GM12891 (cell line): ENCODE measurements at places on chromosomes 12 and 14.

GRCh38 chr12:131513606-131514005, 197.3 kb upstream of the SFSWAP start:
- DNase-seq, result no peak

DNA sequence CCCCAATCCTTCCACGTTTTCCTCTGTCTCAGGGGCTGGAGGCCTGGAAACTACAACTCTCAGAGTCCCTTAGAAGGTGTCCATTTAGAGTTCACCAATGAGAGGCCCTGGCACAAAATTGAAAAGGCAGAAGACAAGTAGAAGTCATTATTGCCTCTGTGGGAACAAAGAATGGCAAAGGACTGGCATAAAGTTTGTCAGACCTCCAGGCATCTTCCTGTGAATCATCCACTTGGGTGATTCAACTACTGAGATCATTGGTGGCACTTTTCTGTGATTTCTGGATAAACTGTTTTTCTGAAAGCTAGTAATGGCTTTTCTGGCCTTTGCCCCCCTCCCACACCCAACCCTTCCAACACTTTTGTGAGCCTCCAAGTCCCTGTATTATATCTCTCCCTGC, 42.6 kb upstream of the C12orf42 start:
- DNase-seq, result no peak

DNA sequence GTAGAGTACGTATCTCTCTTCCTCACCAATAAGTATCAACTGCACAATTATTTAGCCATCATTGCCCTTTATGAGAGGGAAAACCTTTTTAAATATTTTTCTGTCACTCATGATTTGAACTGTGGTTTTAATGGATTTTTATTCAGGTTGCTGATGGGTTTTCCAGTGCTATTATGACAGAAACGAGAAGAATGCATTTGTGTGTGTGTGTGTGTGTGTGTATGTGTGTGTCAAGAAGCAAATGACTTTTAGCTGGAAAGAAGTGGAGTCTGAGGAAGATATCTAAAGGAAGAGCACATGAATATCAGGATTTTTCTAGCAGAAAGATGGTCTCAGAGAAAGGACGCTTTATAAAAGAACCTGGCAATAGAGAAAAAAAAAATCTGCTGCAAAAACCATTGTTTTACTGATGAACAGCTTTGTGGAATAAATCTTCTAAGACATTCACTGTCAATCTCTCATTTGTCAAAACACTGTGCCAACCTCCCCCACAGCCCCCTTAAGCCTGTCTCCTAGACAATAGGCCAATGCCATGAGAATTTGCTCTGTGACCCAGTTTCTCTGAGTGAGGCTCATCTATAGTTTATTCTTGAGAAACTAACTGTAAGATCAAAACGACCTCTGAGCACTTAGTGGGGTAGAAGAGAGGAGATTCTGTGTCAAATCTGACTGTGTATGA, 417.7 kb downstream of the FLRT2 start:
- no peak for DNase-seq

DNA sequence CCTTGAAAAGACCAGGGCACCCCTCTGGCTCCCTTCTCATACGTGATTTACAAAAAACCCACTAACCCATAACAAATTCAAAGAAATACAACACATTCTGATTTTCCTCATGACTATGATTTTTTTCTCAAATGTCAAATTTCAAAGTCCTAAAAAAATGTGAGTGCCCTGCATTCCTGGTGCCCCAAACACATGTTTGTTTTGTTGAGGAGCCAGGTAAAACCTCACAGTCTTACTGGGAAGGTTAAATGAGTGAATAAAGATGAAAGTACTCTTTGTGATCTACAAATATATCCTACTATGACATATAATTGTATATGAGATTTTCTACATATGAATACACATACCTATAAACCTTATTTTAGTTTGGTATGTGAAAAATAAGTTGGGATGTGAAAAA, 30.7 kb downstream of the TPH2 start:
- no peak for DNase-seq

- DNase-seq, result no peak
These were observed 13.9 kb downstream of the TGFB3 start for GRCh38 chr14:75967866-75968265.

DNA sequence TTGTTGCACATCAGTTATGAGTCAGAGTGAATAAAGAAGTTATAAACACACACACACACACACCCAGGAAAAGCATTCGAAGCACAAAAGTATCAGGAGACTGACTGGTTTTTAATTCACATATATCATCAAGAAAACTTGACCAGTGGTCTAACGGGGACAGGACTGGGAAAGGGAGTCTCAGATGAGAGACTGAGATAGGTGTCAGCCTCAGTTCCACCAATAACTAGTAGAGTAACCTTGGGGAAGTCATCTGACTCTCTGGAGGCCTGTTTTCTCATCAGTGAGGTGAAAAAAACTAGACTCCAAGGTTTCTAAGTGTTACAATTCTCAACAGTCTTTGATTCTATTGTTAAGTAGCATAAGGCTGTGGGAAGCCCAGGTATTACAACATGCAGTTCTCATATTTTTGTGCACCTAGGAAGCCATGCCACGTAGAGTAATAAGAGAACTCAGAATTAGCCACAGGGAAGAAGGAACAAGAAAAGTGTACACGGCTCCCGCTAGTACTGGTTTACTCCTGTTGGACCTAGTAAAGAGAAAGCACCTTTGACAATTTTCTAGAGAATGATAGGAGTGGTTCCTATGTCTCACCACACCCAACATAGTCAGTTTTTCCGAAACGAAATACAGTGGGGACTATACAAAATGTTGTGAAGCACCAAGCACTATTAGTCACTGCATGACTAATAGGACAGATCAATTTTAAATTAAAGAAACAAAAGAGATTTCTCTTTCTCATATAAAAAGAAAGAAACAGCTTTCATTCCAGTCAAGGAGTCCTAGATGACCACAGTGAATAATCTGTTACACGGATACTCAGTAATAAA, 5.0 kb downstream of the PPTC7 start:
- peak; percentile 24 for DNase-seq

DNA sequence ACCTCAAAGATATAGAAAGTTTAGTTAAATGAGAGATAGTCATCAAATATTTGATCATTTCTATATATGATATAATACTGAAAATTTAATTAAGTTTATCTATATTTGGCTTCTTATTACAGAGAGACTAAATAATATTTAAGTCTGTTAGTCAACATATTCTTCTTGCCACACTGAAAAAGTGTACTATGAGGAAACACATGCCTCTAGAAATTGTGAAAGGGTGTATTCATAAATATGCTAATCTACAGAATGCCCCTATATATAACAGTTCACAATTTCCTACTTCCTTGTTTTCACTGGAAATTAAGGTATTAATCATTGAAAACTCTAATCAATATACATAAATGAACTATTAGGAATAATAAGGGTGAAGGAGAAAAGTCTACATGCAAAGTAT, 31.4 kb upstream of the ETV6 start:
- DNase-seq, result no peak

DNA sequence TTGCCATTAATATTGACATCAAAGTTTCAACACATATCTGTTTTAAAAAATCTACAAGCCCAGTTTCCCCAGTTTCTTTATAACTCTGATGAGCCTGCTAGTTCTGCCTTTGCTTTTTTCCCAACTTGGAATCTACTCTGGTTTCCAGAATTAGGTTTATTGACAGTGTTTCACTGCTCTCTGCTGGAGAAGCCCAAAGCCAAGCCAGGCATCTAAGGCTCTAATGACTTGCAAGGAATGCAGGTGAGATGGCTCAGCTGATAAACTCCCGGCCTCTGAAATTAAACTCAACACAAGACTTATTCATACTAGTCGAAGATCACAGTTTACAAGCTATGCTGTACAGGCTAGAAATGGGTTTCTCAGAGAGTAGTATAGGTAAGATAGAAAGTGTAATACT, 54.3 kb downstream of the HMGA2 start:
- DNase-seq, result no peak

DNA sequence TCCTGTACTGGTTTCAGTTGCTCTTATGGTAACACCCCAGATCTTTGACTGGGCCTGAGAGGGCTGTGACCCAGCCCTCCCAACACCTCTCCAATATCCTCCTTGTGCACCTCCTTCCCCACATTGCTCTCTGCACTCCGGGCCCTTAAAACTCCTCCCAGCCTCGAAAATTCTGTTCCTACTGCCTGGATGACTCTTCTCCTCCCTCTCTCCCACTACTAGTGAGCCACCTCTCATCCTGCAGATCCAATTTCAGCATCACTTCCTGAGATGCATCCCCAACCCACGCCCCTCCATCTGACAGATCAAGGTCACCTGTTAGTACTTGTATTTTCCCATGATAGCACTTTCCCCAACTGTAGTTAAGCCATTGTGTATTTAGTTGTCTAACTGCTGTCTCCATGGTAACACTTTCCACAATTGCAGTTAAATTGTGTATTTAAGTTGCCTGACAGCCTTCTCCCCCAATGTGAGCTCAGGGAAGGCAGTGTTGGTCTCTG, 11.5 kb upstream of the NT5DC3 start:
- no peak for DNase-seq

DNA sequence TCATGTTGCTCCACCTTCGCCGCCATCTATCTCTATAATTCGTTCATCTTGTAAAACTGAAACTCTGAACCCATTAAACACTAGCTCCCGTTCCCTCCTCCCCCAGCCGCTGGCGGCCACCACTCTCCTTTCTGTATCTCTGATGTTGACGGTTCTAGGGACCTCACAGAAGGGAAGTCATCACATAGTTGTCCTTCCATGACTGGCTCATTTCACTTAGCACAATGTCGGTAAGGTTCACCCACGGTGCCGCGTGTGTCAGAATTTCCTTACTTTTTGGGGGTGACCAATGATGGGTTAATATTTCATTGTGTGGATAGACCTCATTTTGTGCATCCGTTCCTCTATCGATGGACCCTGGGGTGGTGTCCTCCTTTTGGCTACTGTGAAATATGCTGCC, 2.0 kb upstream of the CACNA2D4 start:
- DNase-seq, result no peak

- DNase-seq, result no peak
These were observed 19.4 kb downstream of the ALDH6A1 start for GRCh38 chr14:74064883-74065282.

DNA sequence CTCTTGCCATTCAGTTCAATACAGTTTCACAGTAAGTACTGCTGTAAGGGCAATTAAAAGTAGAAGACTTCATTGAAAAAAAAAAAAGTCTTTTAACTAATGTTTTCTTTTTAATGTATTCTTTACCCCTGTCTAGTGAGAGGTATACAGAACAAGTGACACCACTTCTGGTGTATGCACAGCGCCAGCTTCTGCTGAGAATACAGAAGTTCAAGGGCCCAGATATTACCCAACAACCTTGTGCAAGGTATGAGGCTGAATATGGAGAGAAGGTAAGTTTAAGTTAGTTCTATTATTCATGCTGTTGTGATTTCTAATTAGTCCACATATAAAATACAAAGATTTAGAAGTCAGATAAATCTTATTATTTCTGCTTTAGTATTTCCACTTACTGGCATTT, 168.7 kb downstream of the CFAP54 start:
- no peak for DNase-seq

DNA sequence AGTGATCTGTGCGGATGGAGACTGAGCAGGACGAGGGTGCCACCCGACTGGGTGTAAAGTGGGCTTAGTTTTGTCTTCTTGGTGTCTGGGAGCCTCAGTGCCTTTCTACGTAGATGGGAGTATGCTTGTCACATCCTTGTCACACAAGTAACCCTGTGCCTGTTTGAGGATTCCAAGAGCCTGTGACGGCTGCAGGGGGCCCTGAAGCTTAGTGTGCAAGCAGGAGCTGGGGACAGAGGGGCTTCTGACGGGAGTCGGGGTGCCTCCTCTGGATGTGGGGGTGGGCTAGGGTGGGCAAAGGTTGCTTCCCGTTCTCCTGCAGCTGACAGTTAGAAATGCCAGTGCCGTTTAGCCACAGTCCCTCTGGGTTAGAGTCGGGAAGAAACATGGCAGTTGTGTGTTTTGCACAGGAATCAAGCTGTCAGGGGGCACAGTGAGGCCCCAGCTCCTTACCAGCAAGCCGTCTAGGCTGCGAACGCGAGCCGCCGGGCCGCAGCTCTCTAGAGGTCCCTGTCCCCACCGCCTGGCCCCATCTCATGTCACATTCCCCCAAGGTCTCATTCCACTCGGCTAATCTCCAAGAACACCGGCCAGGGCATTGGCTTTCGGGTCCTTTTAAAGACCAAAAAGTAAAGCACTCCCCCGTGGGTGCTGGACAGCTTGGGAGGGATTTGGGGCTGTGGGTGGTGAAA, 7.0 kb downstream of the RTL1 start:
- DNase-seq, result no peak

DNA sequence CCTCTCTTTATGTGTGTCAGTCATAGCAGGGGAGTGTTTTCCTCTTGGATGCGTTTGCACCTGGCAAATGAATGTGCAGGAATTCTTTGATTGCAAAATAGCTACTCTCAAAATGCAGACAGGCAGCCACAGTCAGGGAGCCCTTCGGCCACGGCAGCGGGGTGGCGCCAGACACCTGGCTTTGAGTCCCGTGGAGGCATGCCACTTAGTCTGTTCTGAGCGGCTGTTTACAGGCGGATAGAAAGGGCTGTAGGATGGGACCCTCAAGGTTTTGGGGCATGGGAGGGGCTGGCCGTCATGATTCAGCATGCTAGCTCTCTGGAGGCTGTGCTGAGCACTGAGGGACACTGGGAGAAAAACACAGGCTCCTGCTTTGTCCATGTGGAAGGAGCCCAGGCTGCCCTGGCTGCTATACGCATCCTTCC, 117.1 kb downstream of the SLC25A47 start:
- no peak for DNase-seq

DNA sequence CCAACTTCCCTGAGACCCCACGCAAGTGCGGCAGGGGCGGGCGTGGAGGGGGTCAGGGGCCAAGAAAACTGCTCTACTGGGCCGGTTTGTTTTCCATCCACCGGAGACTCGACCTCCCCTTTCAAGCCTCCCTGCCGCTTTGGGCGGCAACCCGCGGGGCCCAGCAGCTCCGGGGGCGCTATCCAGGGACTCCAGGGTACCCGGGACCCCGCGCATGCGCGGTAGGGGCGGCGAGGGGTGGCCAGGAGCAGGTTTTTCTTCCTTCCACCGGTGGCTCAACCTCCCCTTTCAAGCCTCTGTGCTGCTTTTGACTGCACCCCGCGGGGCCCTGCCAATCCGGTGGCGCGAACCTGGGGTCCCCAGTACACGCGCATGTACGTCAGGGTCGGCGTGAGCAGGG, 323.5 kb downstream of the ALG10 start:
- no peak for DNase-seq

- no peak for DNase-seq
These were observed 394.8 kb downstream of the LRFN5 start for GRCh38 chr14:42001431-42001830.
